Stomach (tissue), 19 donors: ENCODE measurements at places on chromosomes 1 and 21. TPM values are rescaled to one million over a fixed set of nuclear protein-coding genes. Genes with fewer than 3 reads are reported as not detected.
A peak's percentile ranks its signal among the peaks of the same experiment; 100 is the strongest.

- no peak for DNase-seq
Observed at GRCh38 chr21:29303288-29303687, 4.6 kb downstream of the BACH1 start.

DNA sequence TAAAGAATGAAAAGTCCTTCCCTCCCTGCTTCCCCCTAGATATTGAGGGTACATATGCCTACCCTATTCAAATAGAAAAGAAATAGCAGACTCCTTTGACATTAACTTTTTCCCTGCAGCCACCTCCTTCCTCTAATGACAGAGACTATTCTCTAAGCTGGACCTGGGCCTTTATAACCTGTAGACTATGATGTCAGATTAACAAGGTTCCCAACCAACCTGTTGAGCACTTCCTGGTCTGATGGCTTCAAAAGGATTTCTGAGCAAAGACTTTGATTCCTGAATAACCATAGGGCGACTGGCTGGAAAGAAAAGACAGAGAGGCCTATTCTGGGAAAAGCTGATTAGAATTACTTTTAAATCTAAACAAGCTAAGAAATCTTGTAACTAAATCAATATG, 18.4 kb upstream of the C1orf216 start:
- DNase-seq, result no peak

DNA sequence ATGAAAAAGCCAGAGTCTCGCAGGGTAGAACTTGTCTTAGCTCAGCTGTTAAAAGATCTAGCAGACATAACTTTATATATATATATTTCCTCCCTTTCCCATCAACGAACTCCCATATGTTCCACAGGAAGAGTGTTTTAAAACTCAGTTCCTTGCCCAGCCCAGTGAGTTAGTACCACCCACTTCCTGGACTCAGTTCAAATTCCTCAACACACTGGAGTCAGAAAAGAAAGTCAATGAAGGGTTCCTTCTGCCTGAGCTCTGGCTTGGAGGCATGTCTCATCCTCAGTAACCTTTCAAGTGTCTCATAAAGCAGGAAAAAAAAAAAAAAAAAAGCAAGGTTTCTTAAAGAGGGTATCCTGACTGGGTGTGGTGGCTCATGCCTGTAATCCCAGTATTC, 15.6 kb downstream of the TPM3 start:
- peak; percentile 82 for DNase-seq

DNA sequence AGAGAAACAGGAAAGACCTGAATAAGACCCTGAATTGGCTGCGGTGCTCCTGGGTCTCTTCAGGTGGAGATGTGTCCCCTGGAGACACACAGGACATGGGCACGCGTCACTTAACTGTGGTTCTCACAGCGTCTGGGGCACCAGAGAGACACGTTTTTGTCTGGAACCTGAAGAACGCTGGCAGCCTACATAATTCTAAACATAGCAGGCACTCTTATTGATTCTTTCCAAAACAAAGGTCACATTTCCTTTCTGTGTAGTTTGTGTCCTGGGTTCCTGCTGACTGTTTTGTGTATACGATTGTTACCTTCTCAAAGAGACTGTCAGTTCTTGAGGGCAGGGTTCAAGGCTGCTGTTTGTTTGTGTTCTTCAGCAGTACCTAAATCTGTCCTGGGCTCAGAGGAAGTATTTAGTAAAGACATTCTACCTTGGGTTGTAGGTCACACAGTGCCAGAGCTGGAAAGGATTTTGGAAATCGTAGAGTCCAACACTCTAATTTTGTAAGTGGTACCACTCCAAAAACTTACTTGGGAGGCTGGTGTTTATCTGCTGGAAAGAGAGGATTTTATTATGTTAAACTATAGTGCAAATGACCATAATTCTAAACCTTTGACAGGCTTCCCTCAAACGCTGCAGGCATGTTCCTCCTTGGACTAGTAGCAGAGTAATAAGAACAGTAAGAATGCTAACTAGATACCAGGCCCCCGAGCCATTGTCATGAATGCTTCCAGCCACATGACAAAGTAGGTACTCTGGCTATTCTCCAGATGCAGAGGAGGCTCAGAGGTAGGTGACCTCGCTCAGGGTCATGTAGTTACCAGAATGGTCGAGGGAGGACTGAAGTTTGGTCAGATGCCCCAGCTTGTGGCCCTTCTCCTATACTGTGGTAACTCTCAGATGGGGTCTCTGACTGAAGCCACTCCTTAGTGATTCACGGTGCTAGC, 164.3 kb downstream of the DHRS3 start:
- no peak for DNase-seq

GRCh38 chr1:248853663-248854375, 5.1 kb downstream of the ZNF692 start:
- DNase-seq, result no peak

GRCh38 chr1:234918961-234919761, 209.5 kb downstream of the TOMM20 start:
- no peak for DNase-seq

GRCh38 chr1:227771326-227771725, 36.1 kb downstream of the SNAP47 start:
- no peak for DNase-seq

DNA sequence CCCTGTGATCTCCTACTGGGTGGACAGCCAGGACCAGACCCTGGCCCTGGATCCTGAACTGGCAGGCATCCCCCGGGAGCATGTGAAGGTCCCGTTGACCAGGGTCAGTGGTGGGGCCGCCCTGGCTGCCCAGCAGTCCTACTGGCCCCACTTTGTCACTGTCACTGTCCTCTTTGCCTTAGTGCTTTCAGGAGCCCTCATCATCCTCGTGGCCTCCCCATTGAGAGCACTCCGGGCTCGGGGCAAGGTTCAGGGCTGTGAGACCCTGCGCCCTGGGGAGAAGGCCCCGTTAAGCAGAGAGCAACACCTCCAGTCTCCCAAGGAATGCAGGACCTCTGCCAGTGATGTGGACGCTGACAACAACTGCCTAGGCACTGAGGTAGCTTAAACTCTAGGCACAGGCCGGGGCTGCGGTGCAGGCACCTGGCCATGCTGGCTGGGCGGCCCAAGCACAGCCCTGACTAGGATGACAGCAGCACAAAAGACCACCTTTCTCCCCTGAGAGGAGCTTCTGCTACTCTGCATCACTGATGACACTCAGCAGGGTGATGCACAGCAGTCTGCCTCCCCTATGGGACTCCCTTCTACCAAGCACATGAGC, 17.2 kb upstream of the SLC25A44 start:
- no peak for DNase-seq

- DNase-seq, result peak; percentile 93
Observed at GRCh38 chr1:19918057-19918456, 5.4 kb downstream of the PLA2G2E start.

DNA sequence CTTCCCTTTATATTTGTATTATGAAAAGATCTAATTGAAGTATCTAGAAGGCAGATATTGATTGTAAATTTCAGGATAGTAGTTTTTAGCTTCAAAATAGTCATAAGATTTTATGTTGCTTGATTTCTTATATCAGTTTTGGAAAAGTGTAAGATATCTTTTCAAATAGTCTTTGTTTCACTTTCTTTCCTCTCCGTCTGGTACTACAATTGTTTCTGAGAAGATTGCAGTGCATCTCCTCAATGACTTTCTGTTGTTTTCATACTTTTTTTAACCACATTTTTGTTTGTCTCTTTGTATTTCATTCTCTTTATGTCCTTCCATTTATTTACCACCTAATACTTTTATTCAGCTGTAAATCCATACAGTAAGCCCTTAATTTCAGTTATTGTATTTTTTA, 964.6 kb upstream of the B3GALT2 start:
- no peak for DNase-seq

DNA sequence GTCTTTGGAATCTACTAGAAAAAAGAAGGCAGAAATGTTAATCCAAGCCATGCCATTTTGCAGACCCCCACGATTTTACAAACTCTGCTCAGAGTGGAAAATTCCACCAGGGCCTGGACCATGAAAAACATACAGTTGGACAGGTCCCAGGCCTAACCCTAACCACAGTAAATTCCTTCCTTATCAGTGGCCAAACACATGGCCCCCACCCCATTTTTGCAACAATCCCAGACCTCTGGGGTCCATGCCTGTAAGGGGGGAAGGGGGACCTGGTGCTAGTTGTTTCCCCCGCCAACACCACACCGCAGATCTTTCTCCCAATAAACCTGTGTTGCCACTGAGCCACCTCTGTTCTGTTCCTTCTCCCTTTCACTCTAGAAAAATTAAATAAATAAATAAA, 1352.7 kb downstream of the AMY1C start:
- no peak for DNase-seq

Gene FNDC7
- total RNA-seq, result not detected

Gene CASQ1
- total RNA-seq, result not detected

Gene S100A2
- total RNA-seq, result 2.2 TPM
